Posterior cingulate gyrus (tissue), 11 donors: ENCODE measurements at places on chromosomes 12 and 14.
A peak's percentile ranks its signal among the peaks of the same experiment; 100 is the strongest.

DNA sequence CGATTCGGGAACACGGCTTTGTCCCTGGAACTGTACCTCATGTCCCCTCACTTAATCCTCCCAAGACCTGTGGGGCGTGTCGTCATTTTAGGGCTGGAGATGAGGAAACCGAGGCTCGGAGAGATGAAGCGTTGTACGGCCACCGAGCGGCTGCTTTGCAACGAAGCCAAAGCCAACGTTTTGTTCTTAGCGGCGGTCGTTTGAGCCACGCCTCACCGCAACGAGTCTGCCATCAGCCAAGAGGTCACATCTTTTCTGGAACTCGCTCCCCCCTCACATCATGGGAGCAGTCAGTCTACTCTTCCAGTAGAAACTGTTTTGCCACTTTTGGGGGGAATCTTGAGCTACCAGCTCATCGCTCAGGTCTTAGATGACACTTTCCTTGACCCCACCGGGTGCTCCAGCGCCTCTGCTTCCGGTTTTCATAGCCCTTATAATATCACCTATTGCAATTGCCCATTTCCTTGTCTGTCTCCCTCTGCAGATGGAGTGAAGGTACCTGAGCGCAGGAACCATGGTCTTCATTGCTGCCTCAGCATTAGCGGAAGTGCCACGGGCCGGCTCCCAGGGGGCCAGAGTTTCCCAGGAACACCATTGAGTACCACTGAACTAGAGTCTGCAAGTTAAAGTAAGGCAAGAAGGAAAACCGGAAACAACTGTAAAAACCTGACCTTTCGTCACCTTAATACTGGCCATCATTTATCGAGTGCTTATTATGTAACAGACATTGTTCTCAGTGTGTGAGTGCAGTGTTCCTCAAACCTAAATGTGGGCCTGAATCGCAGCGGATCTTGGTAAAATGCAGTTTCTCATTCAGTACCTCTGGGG is 19.6 kb downstream of the NINJ2 start:
- no peak for DNase-seq

- peak; percentile 57 for DNase-seq
Measured at GRCh38 chr14:24093901-24094840, at the start of gene PCK2. Gene PCK2 (plus strand): TSS chr14:24094311. CDS start chr14:24094406, 95 bp downstream.

DNA sequence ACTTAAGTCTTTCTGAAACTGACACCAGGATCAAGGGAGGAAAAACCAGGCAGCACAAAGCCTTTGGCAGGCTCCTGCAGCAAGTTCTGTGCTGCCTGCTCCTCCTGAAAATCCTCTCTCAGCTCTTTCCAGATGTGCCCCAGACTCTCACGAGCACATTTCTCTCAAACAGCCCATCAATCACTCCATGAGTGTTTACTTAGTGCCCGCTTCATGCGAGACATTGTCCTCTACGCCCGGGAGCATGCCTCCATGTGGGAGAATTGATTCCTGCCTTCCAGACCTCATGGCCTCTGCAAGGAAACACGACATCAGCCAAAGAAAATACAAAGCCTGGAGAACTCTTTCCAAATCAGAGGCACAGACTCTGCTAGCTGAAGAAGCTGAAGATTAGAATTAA is 46.5 kb upstream of the TSPAN11 start:
- DNase-seq = no peak

DNA sequence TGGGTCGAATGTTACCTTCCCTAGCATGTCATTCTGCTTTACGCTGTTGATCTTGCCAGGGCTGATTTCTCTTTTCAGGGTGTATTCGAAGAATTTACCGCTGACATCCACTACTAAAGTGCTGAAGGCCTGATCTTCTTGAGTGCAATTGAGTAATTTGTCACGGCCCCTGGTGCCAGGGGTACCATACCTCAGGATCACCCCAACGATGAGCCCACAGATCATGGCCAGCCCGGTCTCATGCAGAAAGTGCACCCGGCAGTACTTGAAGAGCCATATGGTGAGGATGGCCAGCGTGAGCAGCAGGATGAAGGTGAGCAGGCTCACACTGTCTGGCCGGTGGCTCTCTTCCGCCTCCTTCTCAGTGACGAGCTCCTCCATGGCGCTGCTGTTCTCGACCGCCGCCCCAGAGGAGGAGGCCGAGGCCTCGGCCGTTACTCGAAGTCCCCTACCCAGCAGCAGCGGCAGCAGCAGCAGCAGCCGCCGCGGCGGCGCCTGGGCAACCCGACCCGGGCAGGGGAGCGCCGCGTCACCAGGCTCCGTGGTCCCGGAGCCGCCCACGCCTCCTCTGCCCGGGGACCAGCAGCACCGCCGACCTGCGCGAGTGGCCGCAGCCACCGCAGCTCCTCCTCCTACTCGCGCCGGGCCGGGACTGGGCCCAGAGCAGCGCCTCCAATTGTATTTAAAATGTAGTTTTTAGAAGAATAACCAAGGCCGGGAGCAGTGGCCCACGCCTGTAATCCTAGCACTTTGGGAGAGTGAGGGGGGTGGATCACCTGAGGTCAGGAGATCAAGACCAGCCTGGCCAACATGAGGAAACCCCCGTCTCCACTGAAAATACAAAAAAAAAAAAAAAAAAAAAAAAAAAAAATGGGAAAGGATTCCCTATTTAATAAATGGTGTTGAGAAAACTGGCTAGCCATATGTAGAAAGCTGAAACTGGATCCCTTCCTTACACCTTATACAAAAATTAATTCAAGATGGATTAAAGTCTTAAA is 58.5 kb upstream of the TMPO start:
- no peak for DNase-seq

DNA sequence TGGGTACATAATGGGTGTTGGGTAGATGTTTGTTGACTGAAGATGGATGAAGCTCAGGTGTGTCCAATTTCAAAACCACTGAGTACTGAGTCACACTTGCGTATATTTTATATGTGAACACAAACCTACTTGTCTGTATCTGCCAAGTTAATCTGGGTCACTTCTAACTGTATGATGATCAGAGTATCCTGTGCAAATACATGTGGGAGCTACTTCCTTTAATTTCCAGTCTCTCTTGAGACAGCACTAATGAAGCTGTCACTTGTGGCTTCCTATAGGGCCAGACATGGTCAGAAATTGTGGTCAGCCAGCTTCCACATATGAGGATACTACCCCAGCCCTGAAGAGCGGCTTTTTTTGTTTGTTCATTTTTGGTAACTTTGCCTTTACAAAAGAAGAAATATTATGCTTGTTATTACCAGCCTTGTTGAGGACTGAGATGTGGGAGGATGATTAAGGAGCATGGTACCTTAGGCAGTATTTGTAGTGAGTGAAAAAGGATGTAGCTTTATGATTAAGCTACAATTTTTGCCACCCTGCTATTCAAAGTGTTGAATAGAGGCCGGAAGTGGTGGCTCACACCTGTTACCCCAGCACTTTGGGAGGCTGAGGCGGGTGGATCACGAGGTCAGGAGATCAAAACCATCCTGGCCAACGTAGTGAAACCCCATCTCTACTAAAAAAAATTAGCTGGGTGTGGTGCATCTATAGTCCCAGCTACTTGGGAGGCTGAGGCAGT is 32.4 kb downstream of the PLXNC1 start:
- no peak for DNase-seq

DNA sequence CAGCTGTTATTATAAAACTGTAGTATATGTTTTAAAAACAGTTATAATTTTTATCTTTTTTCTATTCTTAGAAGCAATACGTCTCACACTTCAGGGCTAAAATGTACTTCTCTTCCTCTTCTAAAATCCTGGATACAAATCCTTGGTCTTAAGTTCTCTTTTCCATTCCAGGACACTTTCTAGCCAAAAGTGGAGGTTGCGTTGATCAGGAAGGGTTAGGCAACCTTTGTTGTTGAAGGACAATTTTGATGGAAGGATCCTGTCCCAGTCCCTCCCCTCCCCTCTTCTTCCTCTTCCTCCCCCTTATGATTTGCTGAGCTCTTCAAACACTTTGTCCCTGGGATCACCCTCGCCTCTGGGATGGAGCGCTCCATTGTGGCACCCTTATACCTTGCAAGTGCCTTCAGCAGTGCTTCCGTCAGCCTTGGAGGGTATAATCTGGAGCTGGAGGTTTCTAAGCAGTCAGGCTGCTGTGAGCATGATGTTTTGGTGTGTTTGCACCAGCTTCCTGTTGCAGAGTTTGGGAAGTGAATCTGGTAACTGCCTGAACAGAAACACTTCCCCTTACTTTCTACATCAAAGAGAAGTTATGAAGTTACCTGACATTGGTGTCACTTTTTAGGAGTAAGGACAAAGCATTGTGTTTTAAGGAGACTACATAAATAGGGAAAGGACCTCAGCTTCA is 87.4 kb upstream of the SLC38A2 start:
- no peak for DNase-seq

DNA sequence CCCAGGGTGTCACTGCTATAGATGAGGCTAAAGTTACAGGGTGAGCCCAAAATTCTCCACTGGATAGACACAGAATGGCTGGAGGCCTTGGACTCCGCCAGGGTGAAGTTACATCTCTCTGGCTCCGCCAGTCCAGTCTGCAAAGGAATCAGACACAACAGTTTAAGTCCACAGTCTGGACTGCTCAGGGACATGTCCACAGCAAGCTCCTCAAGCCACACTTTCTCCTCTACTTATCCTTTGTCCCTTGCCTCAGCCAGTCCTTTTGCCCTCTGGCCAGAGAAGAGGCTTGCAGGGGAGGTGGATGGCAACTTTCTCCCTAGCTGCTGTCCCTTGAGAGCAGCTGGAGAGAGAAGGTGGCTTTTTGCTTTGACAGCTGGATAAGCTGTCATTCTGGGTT is 28.0 kb downstream of the PTPRB start:
- DNase-seq = no peak

- no peak for DNase-seq
Measured at GRCh38 chr12:26732005-26732908, 100.7 kb downstream of the ITPR2 start.

GRCh38 chr12:97601934-97602720 is 139.5 kb downstream of the RMST start:
- no peak for DNase-seq

DNA sequence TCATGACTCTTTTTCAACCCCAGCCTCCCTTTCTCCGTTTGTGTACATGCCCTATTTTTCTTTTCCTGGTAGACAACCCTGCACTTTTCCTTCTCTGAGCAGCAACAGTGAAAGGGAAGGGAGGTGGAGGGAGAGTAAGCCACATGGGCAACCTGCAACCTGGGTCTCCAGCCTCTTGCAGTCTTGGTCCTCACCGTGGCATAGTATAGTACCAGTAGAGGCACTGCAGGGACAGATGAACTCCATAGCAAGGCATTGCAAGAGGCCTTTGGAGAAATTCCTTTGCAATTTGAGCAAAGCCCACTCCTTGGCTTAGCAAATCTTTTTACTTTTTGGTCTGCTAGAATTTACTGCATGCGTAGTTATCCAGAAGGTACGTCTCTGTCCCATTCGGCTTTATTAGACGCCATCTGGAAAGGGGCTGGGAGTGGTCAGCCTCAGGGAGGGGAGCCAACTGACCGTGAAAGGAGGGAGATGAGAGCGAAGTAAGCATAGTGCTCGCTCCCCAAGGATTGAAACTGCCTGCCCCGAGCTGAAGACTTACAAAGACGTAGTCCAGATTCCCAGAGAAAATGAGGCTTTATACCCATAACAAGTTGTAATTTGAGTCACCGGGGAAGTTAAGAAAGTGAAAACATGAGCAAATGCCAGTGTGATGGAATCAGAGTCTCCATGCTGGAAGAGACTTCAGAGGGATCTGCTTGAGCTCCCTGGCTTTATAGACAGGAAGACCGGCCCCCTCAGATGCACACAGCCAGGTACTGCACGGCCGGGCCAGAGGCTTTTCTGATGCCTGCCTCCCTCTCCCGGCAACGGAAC is 332.0 kb downstream of the CACNA1C start:
- no peak for DNase-seq
